ENCODE measurements at places on chromosomes 12 and 14.

- no peak for DNase-seq
These were observed 9.9 kb downstream of the AMDHD1 start for GRCh38 chr12:95953000-95953399.

DNA sequence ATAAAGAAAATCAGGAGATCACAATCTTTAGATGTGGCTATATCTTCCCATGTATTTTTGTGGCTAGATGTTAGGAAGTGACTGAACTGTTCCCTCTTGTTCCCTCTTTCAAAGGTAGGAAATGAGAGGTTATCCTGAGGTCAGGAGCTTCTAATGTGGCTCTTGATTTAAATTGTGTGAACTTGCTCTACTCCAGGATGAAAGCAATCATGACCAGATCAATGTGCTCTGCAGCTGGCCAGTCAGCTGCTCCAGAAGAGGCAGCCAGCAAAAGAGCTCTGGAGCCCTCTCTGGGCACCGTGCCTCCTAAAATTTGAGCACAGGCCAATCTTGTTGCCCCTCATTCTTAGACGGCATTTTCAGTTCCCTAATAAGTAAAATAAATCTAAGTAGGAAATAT, 32.0 kb downstream of the CDK17 start:
- DNase-seq: no peak

DNA sequence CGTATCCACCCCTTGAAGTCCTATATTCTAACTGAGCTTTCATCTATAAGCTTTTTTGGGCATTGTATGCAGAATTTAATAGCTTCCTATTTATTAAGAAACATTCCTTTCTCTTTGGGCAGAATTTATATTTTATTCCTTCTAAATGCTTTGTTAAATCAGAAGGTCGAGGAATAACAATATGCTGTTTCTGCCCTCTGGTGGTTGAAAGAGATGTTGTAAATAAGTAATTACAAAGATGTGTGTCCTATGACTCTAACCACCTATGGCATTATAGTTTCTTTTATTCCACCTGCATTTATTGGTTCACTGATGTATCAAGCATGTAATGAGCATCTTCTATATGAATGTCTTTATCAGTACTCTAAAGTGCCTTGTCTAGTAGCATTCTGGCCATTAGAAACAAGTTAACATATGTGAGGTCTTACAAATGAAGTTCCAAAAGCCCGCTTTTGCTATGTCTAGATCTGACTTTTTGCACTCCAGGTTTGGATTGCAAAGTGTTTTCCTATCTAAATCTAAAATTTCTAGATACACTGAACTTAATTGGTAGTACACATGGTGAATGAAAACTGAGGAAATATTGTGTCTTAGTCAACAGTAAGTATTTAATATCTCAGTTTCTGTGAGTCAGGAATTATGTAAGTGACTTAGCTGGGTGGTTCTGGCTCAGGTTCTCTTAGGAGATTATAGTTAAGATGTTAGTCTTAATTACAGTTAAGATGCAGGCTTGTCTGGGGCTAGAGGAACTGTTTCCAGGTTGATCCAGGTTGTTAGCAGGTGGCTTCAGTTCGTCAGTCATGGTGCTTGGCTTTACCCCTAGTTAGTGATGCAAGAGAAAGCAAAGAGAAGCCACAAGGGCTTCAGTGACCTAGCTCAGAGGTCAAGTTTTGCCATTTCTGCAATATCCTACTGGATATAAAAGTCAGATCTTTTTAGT, 57.5 kb downstream of the PLEKHA5 start:
- DNase-seq: no peak

- DNase-seq: no peak
These were observed 37.3 kb downstream of the GPR135 start for GRCh38 chr14:59427653-59428580.

DNA sequence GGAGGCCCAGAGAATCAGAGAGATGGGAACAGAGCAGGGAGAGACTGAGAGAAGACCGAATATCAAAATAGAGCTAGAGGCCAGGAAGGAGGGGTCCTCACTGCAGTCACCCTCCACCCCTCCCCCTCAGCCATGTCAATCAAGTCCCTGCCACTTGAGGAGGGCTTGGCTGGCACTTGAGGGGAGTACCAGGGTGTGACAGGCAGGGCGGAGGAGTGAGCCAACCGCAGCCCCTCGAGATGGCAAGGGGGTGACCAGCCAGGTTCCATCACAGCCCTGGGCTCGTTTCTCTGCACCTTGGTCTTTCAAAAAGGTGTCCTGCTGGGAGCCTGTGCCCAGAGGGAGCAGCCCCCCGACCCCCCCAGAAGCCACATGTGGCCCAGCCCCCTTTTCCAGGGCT, 4.2 kb downstream of the AQP5 start:
- DNase-seq: no peak
